Calu3 (cell line): ENCODE measurements at places on chromosomes 11 and 22. TPM values are rescaled to one million over a fixed set of nuclear protein-coding genes. Genes with fewer than 3 reads are reported as not detected.

GRCh38 chr11:112610996-112611750 lies 350.0 kb upstream of the NCAM1 start:
- DNase-seq, result no peak

DNA sequence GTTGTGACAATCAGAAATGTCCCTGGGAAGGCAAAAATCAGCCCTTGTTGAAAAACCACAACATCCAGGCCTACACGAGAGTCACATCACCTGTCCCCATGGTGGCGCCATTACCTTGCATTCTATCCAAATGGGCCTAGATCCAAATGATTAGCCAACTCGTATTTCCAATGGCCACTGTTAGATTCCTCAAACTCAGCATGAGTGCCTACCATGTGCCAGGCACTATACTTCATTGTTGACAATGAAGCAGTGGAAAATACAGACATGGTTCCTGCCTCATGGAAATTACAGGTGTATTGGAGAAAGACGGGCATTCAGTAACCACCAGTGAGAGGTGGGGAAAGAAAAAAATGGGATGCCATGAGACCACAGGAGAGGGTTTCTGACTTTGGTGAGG lies 29.8 kb upstream of the CREB3L1 start:
- DNase-seq, result peak; percentile 70

- peak; percentile 12 for DNase-seq
These were observed 37.3 kb downstream of the ABCC8 start for GRCh38 chr11:17439316-17439782.

GRCh38 chr22:46770726-46771125 lies 8.3 kb downstream of the TBC1D22A start:
- no peak for DNase-seq

DNA sequence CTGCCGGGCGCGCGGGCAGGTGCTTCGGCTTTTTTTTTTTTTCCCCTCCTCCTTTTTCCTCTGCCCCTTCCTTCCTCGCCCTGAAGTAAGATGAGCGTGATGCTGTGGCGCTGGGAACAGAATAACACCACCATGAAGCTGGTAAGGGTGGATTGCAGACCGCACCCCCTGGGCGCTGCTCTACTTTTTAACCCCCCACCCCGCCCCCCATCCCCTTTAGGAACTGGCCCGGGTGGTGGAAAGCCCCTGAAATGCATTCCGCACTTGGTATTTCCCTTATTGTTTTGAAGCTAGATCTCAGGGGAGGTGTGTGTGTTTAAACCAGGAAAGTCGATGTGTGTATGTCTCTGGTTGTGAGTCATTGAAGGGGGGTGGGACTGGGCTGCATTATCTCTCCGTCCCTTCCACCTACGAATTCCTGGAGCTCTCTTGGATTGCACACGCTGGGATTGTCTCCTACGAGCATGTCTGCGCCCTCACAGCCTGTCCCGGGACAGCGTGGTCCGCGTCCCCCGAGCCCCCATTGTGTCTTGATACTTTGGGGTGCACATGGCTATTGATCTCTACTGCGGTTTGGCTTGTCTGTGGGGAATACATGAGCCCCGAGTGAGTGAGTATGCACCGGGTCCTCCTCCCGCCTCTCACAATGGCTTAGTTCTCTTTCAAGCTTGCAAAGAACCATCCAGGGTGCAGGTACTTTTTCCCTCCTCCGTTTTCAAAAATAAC lies 64.9 kb downstream of the NAV2 start:
- DNase-seq, result peak; percentile 45

- DNase-seq, result peak; percentile 56
These were observed 12.7 kb downstream of the TMEM45B start for GRCh38 chr11:129828301-129828836.

DNA sequence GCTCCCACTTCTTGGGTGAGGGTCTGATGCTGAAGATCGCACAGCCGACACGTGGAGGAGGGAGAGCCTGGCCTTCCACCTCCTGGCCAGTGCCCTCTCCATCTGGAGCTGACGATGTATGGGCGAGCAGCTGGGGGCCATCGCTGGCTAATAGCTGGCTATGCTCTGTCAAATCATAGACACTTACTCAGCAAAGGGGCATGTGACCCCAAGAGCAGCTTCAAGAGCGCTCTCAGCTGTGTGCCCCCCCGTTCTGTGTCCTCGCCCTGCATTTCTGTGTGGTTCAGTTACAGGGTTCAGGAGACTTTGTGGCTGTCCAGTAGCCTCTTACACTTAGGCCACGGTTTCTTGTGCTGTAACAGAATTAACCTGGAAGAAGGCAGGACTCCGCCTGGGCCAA lies 26.4 kb downstream of the FBLN1 start:
- no peak for DNase-seq

GRCh38 chr11:86947541-86947940 lies 7.7 kb downstream of the FZD4 start:
- no peak for DNase-seq

DNA sequence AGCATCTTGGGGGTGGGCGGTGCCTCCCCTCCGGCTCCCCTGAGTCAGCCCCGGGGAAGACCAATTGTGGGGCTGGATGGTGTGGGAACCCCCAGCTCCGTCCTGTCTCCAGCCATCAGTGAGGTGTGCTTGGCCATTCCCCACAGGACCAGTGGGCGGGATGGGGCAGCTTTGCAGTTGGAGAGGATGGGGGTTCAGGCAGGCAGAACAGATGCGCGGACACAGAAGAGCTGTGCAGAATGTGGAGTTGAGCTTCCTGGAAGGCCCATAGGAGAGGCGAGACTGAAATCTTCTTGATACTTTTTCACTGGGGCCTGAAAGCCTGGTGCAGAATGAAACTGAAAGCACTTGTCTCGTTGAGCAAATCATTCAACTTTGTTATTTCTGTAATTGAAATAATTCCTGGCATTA lies 23.8 kb downstream of the PARVB start:
- no peak for DNase-seq

DNA sequence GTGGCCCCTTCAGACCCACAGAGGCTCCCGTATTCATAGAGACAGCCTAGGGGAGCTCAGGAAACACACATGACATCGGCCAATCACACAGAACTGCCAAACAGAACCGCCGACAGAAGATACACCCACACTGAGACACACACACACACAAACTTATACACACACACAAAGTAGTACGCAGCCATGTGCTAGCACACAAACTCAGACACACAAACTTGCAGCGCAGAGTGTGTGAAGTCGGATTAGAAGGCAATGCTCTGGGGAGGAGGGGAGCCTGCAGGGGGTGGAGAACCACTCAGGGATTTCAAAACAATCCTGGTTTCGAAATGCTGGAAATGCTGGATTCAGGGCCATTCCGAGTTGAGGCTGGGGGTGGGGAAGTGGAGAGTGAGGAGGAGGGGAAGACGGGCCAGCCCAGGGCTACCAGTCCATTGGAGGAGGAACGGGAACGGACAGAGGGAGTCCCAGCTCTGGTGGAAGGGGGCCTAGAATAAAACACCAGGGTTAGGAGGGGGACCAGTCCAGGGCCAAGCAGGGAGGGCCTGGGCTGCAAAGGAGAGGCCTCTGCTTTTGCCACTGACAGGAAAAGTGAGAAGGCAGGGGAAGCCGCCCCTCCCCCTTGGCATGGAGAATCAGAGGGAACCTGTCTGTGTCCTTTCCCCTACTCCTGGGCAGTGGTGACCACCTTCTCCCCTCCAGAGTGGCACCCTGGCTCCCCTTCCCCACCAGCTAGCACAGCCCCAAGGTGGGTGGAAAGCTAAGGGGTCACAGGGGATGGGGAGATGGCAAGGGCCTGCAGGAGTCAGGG lies 4.4 kb downstream of the BCL9L start:
- no peak for DNase-seq

- no peak for DNase-seq
These were observed 5.2 kb downstream of the NDUFV1 start for GRCh38 chr11:67611704-67612587.

GRCh38 chr11:126358763-126359160 lies 3.3 kb downstream of the ST3GAL4 start:
- no peak for DNase-seq

The KCTD14 gene
- 13.2 and 17.6 TPM in 2 replicates for total RNA-seq

The SHISAL1 gene
- total RNA-seq, result not detected in 2 replicates

The MRGPRX3 gene
- not detected in 2 replicates for total RNA-seq

The H19 gene
- 0.38 and 1.9 TPM in 2 replicates for total RNA-seq

The SDHD gene
- total RNA-seq, result 56.6 and 59.1 TPM in 2 replicates

The CALCA gene
- 1.2 TPM in 1 of 2 replicates, not detected in the other for total RNA-seq

The GALNT18 gene
- total RNA-seq, result 9.2 and 9.9 TPM in 2 replicates

The HTR3B gene
- total RNA-seq, result not detected in 2 replicates

The SGSM1 gene
- 0.07 and 0.20 TPM in 2 replicates for total RNA-seq

The SEPTIN3 gene
- 3.2 and 3.4 TPM in 2 replicates for total RNA-seq
